ENCODE measurements at places on chromosomes 7 and 10.

GRCh38 chr7:137935884-137936508, 65.9 kb downstream of the CREB3L2 start:
- no peaks in the 10 kb centered on the region for H3K27me3 ChIP-seq
- DNase-seq, result no peak
- H3K27ac ChIP-seq, result peak overlapping the region; percentile 63

- no peak overlapping the region for H3K27ac ChIP-seq
- H3K36me3 ChIP-seq, result no peaks in the 10 kb centered on the region
- no peak for DNase-seq
- no peaks in the 10 kb centered on the region for H3K27me3 ChIP-seq
- no peak overlapping the region for H3K4me3 ChIP-seq
Measured at GRCh38 chr7:158386355-158386618, 201.3 kb downstream of the PTPRN2 start.

DNA sequence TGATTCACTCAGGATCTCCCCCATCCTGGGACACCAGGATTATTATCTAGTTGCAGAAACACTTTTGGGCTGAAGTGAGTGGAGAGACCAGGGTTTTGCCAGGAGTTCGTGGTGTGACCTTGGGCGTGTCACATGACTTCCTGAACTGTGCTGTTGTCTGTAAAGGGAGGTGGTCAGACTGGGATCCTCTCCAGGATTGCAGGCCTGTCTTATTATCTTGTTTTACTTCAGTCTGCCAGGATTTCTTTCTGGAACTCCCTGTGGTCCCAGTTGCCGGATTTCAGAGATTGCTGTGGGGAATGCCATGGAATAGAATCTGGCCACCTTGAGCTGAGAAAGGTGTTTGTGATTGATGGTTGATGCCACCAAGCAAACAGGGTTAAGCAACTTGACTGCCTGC, 35.8 kb downstream of the CRCP start:
- DNase-seq, result peak; percentile 50
- H3K27ac ChIP-seq, result peak overlapping the region; percentile 65
- no peaks in the 10 kb centered on the region for H3K27me3 ChIP-seq
- H3K36me3 ChIP-seq, result peaks cover 53% of the 10 kb centered on the region

DNA sequence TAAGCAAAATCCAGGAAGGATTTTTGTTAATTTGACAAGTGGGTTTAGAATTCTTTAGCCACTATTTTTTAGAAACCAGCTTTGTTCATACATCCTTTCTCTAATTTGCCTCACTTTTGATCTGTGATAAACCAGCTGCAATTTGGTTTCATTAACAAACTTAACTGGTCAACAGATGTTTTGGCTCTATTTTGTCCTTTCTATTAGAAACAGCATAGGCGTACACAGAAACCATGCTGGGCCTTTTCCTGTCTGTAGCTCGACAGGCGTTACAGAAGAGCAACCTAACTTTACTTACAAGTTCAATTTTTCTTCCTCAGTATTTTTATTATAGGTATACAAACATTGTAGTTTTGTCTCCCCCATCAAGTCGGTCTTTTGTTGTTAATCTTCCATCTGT, 28.2 kb downstream of the KAT6B start:
- H3K36me3 ChIP-seq, result no peaks in the 10 kb centered on the region
- H3K27me3 ChIP-seq, result no peaks in the 10 kb centered on the region
- H3K27ac ChIP-seq, result no peak overlapping the region
- H3K4me3 ChIP-seq, result no peak overlapping the region
- H3K4me1 ChIP-seq, result peaks cover 43% of the 10 kb centered on the region

DNA sequence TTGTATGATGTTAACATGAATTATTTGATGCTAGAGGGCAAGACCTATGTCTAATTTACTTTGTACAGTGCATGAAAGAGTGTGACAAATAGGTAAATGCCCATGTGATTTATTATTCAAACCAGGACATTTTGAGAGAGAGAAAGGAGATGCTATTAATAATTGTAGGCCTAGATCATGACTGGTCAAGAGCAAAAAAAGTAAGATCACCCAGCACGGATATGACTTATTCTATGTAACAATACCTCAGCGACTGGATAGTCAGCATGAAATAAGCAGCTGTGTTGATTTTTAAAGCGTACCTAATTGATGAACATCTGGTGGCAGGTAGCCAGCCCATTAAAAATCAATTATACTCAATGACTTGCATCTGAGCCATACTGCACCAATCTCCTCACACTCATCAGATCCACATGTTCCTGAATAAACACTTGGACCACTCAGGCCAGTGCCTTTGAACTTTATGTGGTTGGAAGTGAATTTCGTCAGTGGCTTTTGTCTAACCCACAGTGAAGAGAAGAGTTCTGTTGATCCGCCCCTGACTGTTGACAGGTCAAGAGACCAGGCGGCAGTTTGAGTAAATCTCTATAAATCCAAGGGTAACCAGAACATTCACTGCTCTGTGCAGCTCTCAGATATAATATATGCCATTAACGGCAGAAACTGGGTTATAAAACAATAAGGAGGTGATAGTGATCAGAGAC, 435.3 kb downstream of the MDFIC start:
- DNase-seq, result no peak
- H3K27ac ChIP-seq, result no peak overlapping the region
- no peaks in the 10 kb centered on the region for H3K27me3 ChIP-seq
- no peak overlapping the region for H3K4me3 ChIP-seq
- no peaks in the 10 kb centered on the region for H3K36me3 ChIP-seq

DNA sequence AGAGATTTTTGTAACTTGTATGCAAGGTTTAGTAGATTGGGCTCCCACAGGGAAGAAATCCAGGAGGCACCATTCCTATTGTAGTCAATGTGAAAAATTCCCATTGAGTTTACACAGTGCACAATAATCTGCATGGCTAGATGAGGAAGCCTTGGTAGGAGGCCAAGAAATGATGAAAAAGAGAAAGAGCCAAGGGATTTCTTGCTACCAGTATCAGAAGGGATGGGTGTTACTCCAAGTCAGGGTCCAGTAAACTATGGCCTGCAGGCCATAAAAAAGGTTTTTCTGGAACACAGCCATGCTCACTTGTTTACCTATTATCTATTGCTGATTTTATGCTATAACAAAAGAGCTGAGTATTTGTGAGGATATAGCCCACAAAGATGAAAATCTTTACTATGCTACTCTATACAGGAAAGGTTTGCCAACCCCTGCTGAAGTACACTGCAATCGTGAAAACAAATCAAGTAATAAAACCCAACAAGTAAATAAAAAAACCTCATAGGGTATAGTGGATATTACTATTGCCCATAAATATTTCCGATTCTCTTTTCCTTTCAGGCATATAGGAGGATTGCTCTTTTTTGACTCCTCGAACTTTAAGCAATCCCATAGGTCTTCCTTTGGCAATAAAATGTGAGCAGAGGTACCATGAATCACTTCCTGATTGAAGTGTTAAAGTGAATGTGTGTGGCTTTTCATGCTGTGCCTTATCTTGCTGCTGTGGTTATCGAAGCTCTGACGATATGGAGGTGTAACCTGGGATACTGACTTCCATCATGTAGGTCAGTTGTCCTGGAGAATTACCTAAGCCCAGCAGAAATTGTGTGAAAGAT, 256.3 kb upstream of the MAGI2 start:
- no peaks in the 10 kb centered on the region for H3K27me3 ChIP-seq
- H3K36me3 ChIP-seq, result no peaks in the 10 kb centered on the region
- DNase-seq, result no peak
- H3K4me3 ChIP-seq, result no peak overlapping the region
- no peak overlapping the region for H3K27ac ChIP-seq

GRCh38 chr10:12902135-12902572, 99.4 kb downstream of the CCDC3 start:
- DNase-seq, result no peak
- H3K4me3 ChIP-seq, result no peak overlapping the region
- no peak overlapping the region for H3K27ac ChIP-seq
- no peaks in the 10 kb centered on the region for H3K27me3 ChIP-seq
- H3K36me3 ChIP-seq, result no peaks in the 10 kb centered on the region

DNA sequence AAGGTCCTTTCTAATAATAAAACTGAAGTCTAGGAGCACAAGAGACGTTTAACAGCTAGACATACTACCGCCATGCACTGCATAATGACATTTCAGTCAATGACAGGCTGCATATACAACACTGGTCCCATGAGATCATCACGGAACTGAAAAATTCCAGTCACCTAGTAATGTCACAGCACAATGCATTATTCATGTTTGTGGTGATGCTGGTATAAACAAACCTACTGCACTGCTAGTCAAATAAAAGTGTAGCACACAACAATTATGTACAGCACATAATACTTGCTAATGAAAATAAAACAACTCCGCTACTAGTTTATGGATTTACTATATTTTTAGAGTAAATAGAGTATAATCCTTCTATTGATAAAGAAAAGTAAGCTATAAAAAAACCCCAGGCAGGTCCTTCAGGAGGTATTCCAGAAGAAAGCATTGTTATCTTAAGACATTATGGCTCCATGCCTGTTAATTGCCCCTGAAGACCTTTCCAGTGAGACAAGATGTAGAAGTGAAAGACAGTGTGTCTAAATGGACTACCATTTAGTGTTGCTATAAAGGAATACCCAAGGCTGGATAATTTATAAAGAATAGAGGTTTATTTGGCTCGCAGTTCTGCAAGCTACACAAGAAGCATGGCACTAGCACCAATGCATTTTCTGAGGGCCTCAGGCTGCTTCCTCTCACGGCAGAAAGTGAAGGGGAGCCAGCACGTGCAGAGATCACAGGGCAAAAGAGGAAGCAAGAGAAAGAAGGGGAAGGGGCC, 47.1 kb downstream of the HIBADH start:
- H3K27ac ChIP-seq, result no peak overlapping the region
- no peak for DNase-seq
- H3K4me3 ChIP-seq, result no peak overlapping the region
- H3K27me3 ChIP-seq, result no peaks in the 10 kb centered on the region
- H3K36me3 ChIP-seq, result no peaks in the 10 kb centered on the region

DNA sequence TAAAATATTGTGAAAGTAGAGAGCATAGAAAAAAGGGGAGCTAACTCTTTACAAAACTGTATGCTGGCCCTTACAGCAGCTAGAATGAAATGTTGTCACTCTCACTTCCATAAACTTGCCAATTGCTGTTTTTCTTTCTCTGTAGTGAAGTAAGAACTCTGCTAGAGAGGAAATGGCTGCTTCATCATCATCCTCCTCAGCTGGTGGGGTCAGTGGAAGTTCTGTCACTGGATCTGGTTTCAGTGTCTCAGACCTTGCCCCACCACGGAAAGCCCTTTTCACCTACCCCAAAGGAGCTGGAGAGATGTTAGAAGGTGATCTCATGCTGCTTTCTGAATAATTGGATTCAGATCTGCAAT, 7.6 kb upstream of the ASCC1 start:
- no peak overlapping the region for H3K4me3 ChIP-seq
- peak overlapping the region; percentile 78 for H3K27ac ChIP-seq
- H3K36me3 ChIP-seq, result peaks cover 54% of the 10 kb centered on the region
- DNase-seq, result no peak
- H3K27me3 ChIP-seq, result no peaks in the 10 kb centered on the region
- peaks cover 30% of the 10 kb centered on the region for H3K4me1 ChIP-seq

GRCh38 chr10:13808556-13809391, 222.0 kb downstream of the PRPF18 start:
- peaks cover 8% of the 10 kb centered on the region for H3K4me1 ChIP-seq
- no peak overlapping the region for H3K27ac ChIP-seq
- H3K27me3 ChIP-seq, result no peaks in the 10 kb centered on the region
- H3K36me3 ChIP-seq, result no peaks in the 10 kb centered on the region

GRCh38 chr7:127154101-127154500, 98.6 kb downstream of the GRM8 start:
- no peaks in the 10 kb centered on the region for H3K4me1 ChIP-seq
- H3K27me3 ChIP-seq, result no peaks in the 10 kb centered on the region
- no peak overlapping the region for H3K4me3 ChIP-seq
- DNase-seq, result no peak

- no peak overlapping the region for H3K27ac ChIP-seq
- H3K4me1 ChIP-seq, result no peaks in the 10 kb centered on the region
- no peak for DNase-seq
- peaks cover 89% of the 10 kb centered on the region for H3K36me3 ChIP-seq
- H3K27me3 ChIP-seq, result no peaks in the 10 kb centered on the region
- no peak overlapping the region for H3K4me3 ChIP-seq
Measured at GRCh38 chr10:102358712-102359382, 36.7 kb upstream of the NFKB2 start.

GRCh38 chr10:636016-636730, 53.3 kb downstream of the DIP2C start:
- no peak overlapping the region for H3K27ac ChIP-seq
- no peaks in the 10 kb centered on the region for H3K27me3 ChIP-seq
- no peak for DNase-seq
- H3K36me3 ChIP-seq, result no peaks in the 10 kb centered on the region

- peak overlapping the region; percentile 2 for H3K27ac ChIP-seq
- H3K4me3 ChIP-seq, result no peak overlapping the region
- H3K4me1 ChIP-seq, result no peaks in the 10 kb centered on the region
Measured at GRCh38 chr7:94584113-94584512, 71.8 kb downstream of the SGCE start.

- no peaks in the 10 kb centered on the region for H3K36me3 ChIP-seq
- H3K27ac ChIP-seq, result no peak overlapping the region
- no peak for DNase-seq
- H3K27me3 ChIP-seq, result no peaks in the 10 kb centered on the region
- H3K4me3 ChIP-seq, result no peak overlapping the region
- H3K4me1 ChIP-seq, result no peaks in the 10 kb centered on the region
Measured at GRCh38 chr7:15925608-15926007, 239.1 kb upstream of the MEOX2 start.

GRCh38 chr7:32660936-32661335, 165.6 kb downstream of the AVL9 start:
- no peaks in the 10 kb centered on the region for H3K4me1 ChIP-seq
- no peaks in the 10 kb centered on the region for H3K36me3 ChIP-seq
- H3K27ac ChIP-seq, result no peak overlapping the region
- H3K27me3 ChIP-seq, result no peaks in the 10 kb centered on the region
- no peak overlapping the region for H3K4me3 ChIP-seq

- H3K36me3 ChIP-seq, result peaks cover 6% of the 10 kb centered on the region
- no peak for DNase-seq
- peaks cover 4% of the 10 kb centered on the region for H3K4me1 ChIP-seq
- H3K4me3 ChIP-seq, result no peak overlapping the region
Measured at GRCh38 chr10:73405556-73405955, 8.3 kb downstream of the ANXA7 start.

DNA sequence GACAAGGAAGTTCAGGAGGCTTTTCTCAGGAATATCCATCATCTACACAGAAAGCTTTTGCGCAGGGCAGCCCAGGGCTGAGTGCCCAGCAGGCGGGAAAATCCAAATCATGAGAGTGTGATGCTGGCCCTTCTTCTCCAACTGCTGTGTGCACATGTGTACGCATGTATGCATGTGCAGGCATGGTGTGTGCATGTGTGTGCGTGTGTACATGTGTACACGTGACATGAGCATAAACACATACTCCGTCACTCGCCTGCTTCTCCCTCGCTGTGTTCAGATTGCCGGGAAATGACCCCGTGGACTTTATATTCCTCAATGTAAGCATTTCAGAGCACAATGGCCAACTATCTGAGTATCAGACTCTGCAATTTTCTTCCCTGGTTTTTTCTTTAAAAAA, 85.1 kb downstream of the PRPF18 start:
- no peak overlapping the region for H3K27ac ChIP-seq
- H3K4me1 ChIP-seq, result no peaks in the 10 kb centered on the region
- peaks cover 22% of the 10 kb centered on the region for H3K36me3 ChIP-seq
- H3K27me3 ChIP-seq, result no peaks in the 10 kb centered on the region
- H3K4me3 ChIP-seq, result no peak overlapping the region
- no peak for DNase-seq
